ENCODE measurements at places on chromosomes 5 and 9.

GRCh38 chr5:109907189-109907588 lies 217.5 kb downstream of the MAN2A1 start:
- no peak for DNase-seq

- DNase-seq = no peak
Observed at GRCh38 chr5:5364932-5365331, 57.5 kb upstream of the ICE1 start.

GRCh38 chr9:84748112-84748511 lies 78.6 kb downstream of the NTRK2 start:
- DNase-seq = no peak

DNA sequence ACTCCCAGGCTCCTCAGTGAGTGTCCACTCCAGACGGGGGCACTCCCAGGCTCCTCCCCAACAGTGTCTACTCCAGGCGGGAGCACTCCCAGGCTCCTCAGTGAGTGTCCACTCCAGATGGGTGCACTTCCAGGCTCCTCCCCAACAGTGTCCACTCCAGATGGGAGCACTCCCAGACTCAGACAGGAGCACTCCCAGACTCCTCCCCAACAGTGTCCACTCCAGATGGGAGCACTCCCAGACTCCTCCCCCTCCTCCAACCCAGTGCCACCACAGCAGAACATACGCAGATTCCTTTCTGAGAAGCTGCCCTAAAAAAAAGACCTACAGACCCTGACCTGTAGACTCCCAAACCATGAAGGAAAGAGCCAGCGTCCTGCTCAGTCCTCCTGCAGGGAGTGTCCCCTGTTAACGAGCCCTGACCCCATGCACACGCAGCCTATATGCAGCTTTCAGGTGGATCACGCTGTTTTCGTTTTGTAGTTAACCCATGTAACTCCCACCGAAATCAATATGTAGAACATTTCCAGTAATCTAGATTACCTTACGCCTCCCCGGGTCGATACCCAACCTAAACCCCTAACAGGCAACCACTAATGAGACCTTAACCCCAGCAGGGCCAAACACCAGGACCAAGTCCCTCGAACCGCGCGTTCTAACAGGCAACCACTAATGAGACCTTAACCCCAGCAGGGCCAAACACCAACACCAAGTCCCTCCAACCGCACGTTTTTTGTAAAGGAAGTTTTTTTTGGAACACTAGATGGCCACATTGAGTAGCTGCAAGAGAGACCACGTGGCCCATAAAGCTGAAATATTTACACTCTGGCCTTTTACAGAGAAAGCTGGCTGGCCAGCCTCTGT lies 15.7 kb downstream of the PNPLA7 start:
- DNase-seq = no peak

DNA sequence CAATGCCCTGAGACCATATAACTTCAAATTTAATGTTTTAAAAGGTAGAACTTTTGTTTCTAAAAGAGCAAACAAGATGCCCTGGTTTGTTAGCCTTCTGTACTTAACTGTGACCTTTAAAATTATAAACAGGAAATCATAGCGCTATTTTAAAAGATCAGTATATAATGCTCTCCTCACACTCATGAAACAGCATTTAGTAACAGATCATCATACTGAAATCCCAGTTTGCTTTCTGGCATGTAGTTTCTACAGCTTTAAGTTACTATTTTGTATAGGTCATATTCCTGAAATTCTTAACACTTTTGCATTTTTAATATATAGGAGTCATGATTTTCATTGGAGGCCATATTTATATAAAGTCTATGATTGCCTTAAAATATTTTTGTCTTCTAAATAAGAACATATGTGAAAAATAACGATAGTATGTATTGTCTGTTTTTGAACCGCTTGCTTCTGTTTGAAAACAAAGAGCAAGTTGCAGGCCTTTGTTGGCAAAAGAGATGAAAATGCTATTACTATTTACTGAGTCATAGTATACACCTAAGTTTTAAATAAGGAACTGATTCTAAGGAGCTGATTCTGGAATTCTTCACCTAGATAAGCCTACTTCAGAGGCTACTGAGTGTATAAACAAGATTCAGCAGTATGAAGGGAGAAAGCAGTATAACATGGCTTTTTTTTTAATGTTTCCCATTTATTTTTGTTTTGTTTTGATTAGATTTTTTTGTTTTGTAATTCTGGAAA lies 20.5 kb downstream of the SRFBP1 start:
- DNase-seq = no peak

GRCh38 chr9:77770340-77770739 lies 122.2 kb upstream of the GNA14 start:
- DNase-seq = no peak

All from stimulated activated CD4-positive, alpha-beta T cell treated with anti-CD3 and anti-CD28 coated beads, Interleukin-1b, Interleukin-23, amount 100 ng/mL, for 1 hour (primary cell).